Breast epithelium (tissue), 4 donors: ENCODE measurements at places on chromosomes 7 and 10. TPM values are rescaled to one million over a fixed set of nuclear protein-coding genes. Genes with fewer than 3 reads are reported as not detected.

DNA sequence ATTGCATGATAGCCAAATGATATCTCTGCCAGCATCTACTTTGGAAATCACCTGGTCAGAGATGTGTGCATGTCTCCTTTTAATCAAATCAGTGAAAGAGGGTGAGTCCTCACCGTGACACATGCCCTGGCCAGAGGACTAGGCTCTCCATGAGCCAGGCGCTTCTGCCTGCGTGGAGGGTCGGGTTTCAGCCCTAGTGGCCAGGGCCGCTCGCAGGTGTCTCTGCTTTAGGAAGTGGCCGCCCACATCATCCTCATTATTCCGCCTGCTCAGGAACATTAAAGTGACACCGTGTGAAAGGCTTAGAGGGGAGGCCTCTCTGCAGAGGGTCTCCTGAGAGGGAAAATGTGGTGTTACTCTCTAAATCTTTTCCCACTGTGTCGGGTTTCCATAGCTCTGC, 173.6 kb upstream of the PRKCQ start:
- no peak overlapping the region for H3K27ac ChIP-seq
- no peaks in the 10 kb centered on the region for H3K36me3 ChIP-seq
- no peak for DNase-seq
- H3K4me3 ChIP-seq = no peak overlapping the region
- H3K4me1 ChIP-seq = no peaks in the 10 kb centered on the region

DNA sequence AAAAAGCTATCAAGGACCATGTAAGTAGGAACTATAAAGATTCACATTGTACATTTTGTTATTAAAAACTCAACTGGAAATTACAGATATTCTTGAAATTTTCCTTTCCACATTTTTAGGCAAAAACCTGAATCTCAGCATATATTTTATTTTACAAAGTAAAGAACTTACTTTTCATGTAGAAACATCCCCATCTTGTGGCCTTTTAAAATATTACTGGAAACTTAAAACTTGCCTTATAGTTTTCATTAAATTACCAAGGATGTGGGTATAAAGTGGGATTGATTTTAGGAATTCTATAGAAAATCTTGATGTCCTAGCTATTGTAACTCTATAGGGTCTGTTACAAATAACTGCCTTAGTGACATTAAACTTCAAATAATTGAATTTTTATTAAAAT, 10.6 kb downstream of the DBF4 start:
- no peaks in the 10 kb centered on the region for H3K4me1 ChIP-seq
- DNase-seq = no peak
- H3K36me3 ChIP-seq = no peaks in the 10 kb centered on the region
- H3K27ac ChIP-seq = no peak overlapping the region
- no peaks in the 10 kb centered on the region for H3K27me3 ChIP-seq

- no peaks in the 10 kb centered on the region for H3K27me3 ChIP-seq
- H3K4me3 ChIP-seq = peak overlapping the region; percentile 25
- peak; percentile 65 for DNase-seq
Measured at GRCh38 chr10:84540617-84541288, 212.4 kb downstream of the CCSER2 start.

EIF4EBP2 gene
- total RNA-seq = 76.0 TPM

ASZ1 gene
- total RNA-seq = not detected
